NCI-H1048 (cell line): ENCODE measurements at places on chromosomes 3 and 15.

GRCh38 chr3:64308931-64309330 is 83.7 kb upstream of the PRICKLE2 start:
- DNase-seq: no peak

- no peak for DNase-seq
These were observed 25.0 kb upstream of the TMC3 start for GRCh38 chr15:81398910-81399551.

- DNase-seq: no peak
These were observed 449.4 kb upstream of the PROK2 start for GRCh38 chr3:72234391-72234790.

DNA sequence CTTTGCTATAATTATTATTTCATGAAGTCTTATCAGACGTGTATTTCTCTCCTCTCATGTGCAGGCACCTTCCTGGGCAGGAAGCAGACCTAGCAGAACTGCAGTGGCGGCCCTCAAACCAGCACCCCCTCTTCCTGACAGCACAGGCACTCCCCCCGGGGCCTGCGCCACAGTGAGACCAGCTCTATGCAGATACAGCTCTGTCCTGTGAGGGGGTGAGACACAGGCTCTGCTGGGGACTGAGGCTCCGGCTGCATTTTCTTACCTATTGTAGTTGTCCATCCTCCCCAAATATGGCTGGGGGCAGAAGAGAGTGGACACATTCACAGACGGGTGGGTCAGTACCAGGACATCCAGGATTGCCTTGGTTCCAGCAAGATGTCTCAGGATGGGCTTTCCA is 5.0 kb downstream of the CISH start:
- DNase-seq: no peak

GRCh38 chr15:33382491-33382890 is 71.7 kb downstream of the RYR3 start:
- no peak for DNase-seq

DNA sequence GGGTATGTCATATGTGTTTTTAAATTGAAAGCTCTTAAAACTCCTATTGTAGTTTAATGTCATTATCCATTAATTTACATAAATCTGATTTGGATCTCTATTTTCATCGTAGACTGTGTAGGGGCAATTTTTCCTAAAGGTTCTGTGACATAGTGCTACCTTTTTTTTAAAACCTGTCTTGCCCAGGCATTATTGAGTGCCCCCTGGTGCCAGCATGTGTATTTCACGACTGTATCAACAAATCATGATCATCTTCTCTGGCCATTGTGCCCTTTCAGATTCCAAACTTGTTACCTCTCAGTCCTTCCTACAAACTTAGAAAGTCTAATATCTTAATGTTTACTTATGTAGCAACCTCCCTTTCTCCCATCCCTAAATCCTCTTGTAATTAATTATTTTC is 97.2 kb upstream of the FLNB start:
- no peak for DNase-seq

- no peak for DNase-seq
These were observed 46.4 kb upstream of the PGPEP1L start for GRCh38 chr15:99054025-99054387.
